ENCODE measurements at places on chromosomes 11 and 22.

- DNase-seq: no peak
These were observed 6.6 kb upstream of the KCTD17 start for GRCh38 chr22:37044634-37045625.

DNA sequence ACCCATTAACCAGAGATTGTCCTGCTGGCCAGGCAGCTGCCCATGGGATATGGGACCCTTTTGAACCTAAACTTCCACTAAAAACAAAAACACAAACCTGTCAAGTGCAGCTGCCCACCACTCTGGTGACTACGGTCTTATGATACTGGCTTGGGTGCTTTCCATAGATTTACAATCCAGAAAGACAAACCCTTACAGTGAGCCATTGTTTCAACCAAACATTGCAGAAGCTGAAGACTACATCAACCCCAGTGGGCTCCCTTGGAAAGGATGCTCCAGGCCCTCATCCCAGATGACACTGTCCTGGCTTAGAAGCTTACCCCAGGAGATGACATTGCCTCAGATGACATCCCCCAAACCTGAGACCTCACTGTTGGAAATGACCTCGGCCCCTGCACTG lies 56.9 kb upstream of the WNT11 start:
- no peak for DNase-seq

DNA sequence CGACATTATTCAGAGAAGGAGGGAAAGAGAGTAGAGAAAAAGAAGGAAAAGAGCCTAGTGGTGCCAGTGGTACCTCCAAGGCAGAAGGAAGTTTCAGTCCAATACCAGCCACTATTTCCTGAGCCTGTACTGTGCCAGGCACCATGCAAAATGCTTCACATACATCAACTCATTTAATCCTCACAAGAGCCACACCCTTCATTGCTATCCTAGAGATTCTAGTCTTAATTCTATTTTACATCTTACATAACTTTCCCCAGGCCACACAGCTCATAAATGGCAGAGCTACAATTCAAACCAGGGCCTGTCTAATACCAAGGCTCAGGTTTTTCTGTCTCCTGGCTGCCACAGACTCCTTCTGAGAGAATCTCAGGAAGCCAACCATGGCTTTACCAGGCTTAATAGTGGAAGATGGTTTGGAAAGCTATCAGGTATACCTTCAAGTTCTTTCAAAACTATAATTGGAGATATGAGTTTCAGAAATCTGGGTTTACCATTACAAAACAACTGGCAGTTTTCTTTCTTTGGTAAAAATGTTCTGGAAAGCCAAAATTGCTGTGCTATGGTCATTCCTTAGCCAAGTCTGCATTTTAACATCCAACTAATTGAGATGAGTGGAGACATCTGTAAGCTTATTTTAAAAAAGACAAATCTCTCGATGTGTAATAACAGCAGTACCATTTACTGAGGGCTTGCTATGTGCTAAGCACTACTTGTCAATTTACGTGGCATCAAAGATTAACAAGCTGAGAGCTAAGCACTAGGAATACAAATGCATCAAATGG lies 225.1 kb upstream of the PITPNB start:
- no peak for DNase-seq

- no peak for DNase-seq
These were observed 8.7 kb downstream of the SLC22A6 start for GRCh38 chr11:62976109-62976508.

DNA sequence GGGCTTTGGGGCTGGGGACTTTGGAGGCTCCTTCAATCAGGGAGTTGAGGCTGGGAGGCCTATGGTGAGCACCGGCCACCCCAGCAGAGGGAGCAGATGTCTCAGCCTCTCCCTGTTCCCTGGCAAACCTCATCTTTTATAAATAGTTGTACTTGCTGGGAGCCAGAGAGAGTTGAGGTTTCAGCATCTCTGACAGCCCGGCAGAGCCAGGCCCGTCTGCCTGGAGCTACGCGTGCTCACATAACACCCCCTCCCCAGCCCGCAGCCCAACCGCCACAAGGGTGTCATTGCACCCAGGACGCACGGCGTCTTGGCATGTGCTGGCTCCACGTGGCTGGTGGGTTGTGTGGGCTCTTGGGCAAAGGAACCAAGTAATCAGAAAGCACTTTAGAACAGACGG lies 127.1 kb downstream of the CHST1 start:
- no peak for DNase-seq

- DNase-seq: no peak
These were observed 162.8 kb downstream of the ST3GAL4 start for GRCh38 chr11:126518071-126518971.

GRCh38 chr22:39967103-39967829 lies 7.1 kb downstream of the TMA7B start:
- DNase-seq: no peak

DNA sequence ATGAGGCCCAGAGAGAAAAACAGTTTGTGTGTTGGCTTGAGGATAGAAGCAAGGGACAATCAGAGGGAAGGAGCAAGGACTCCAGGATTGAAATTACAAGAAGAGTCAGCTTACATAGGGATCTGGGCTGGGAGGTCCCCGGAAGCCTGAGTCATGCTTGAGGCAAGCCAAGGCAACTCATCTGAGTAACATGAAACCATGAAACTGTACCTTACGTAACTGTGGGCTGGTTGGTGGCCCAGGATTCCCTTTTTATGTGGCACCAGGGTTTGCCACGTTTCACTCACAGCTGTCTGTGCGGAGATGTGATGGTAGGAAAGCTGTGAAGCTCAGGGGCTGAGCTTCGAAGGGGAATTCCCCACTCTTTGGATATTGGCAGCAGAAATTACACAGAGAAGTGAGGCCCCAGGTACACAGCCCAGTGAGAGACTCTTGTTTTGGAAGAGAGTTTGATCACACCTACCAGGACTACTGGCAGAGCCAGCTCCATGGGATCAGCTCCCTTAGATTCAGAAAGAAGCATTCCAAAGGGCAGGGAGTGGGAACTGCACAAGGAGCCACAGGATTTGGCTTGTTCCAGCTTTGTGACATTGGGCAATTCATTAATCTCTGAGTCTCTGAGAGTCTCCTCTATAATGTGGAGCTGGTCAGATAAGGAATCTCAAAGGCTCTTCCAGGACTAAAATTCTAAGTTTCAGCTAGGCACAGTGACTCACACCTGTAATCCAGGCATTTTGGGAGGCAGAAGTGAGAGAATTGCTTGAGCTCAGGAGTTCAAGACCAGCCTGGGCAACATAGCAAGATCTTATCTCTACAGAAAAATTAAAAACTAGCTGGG lies 7.8 kb downstream of the SLC5A1 start:
- peak; percentile 81 for DNase-seq

DNA sequence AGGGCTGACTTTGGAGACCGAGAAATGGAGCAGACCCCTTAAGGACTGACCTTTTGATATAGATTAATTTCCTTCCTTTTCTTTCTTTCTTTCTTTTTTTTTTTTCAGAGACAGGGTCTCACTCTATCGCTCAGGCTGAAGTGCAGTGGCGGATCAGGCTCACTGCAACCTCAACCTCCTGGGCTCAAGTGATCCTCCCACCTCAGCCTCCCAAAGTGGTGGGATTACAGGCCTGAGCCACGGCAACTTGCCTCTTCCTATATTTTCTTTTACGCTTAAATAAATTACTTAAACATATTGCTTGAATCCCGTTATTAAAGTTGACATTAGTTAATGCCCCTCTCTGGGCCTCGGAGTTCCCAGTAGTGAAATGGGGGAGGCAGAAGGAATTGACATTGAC lies 350 bp upstream of the KCTD14 start:
- DNase-seq: no peak

DNA sequence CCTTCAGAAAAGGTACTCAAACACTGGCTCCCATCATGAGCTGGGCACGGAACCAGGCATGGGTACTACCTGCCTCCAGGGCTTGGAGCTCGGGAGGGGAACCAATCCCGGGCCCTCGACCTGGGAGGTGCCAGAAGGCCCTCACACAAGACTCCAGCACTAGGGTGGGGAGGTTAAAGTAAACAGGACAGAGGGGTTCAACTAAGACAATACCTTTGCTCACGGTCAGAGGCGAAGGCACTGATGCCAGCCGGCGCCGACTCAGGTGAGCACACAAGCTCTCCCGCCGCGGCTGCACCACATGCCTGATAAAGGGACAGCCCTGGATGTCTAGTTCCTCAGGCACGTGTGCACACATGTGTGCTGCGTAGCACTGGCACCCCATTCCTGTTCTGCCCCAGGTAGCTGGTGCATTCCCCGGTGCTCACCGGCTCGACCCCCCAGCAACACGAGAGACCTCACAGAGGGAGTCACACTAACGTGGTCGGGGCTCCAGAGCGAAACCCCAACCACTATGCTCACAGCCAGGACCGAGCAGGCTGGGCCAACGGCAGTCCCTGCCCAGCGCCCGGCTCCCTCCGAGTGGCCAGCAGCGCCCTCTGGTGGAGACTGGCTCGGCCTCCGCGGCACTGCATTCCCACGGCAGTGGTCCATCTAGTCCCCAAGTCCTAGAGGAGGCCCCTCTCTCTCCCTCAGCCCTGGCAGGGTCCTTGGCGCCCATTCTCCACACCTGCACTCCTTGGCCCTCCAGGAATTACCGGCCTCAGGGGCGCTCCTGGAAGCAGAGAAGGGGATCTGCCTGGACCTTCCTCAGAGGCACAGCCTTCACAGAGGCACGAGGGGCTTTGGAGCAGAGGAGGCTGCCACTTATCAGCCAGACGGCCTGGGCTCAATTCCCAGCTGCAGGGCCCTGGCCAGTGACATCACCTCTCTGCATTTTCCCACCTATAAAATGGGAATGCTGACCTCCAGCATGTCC lies 28.8 kb upstream of the MOB2 start:
- DNase-seq: no peak

DNA sequence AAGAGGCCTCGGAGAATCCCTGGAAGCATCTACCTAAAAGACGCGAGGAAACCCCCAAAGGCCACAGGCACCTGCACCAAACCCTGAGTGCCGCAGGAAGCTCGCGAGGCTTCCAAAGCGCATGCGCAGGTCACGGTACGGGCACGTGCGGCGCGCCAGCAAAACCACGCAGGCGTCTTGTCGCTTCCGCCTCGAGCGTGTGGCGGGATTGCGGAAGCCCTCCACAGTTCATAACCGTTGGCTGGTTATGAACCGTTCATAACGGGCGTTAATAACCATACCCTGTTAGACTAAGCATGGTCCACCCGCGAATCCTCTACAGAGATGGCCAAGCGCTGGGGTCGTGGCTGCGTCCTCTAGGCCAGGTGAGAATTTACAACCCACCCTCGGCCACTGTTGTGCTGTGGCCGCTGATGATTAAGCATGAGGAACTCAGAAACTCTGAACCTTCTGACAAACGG lies 46.4 kb downstream of the MORC2 start:
- peak; percentile 2 for DNase-seq

All from kidney epithelial cell (primary cell).